ENCODE measurements at places on chromosomes 6 and 20. TPM values are rescaled to one million over a fixed set of nuclear protein-coding genes. Genes with fewer than 3 reads are reported as not detected.

Gene OTOR
- total RNA-seq = not detected

Gene ZFP57
- total RNA-seq = not detected

- no peak overlapping the region for H3K27ac ChIP-seq
- no peak overlapping the region for H3K4me3 ChIP-seq
- H3K36me3 ChIP-seq = no peaks in the 10 kb centered on the region
- no peaks in the 10 kb centered on the region for H3K27me3 ChIP-seq
- DNase-seq = no peak
These were observed 81.7 kb downstream of the THBS2 start for GRCh38 chr6:169171951-169172350.

Gene GABRR1
- 0.67 TPM for total RNA-seq

Gene TMEM181
- total RNA-seq = 31.6 TPM

Measured in A673 (cell line).